ENCODE measurements at places on chromosomes 16 and 17.

DNA sequence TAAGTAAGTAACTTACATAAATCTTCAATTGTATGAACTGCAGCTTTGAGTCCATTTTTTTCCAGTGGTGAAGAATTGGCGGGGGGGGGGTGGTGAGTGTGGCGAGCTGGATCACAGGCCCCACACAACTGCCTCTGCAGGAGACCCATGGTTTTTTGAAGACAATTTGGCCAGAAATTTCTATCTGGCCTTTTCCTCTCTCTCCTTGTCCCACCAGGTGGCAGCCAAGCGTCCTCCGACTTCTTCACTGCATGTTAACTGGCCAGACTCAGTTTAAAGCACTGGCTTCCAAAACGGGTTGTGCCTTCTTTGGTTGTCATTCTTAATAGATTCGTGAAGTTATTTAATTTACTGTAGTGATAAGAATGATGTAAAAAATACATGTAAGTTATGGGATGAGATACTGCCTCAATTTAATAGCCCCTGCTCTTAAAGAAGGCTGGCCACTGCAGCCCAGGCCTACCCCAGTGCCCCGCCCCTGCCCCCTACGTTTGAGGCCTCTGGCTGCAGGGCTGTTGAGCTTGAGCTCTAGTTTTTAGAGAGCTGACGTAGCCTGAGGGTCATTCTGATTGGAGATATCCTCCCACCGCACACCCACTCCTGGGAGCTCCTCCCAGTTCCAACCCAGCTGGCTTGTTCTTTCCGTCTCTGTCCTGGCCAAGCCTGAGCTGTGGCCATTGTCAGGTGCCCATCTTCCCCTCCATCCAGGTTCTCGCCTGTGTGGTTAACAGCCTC is 36.4 kb downstream of the AKAP1 start:
- no peak for DNase-seq

DNA sequence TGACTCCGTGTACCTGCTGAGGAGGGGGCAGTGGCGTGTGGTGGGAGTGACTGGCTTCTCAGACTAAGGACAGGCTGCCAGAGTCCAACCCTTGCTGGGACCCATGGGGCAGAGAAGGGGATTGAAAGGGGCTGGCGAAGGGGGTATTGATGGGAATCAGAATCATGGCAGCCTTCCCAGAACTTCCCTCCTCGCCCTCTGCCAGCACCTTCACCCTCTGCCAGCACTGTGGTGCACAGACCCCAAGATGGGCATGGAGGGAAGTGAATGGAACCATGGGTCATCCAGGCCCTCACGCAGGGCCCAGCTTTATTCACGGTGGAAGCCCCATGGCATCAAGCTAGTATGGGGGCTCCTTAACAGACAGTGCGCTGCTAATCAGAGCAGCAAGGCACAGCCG is 76.8 kb downstream of the IRX5 start:
- no peak for DNase-seq

DNA sequence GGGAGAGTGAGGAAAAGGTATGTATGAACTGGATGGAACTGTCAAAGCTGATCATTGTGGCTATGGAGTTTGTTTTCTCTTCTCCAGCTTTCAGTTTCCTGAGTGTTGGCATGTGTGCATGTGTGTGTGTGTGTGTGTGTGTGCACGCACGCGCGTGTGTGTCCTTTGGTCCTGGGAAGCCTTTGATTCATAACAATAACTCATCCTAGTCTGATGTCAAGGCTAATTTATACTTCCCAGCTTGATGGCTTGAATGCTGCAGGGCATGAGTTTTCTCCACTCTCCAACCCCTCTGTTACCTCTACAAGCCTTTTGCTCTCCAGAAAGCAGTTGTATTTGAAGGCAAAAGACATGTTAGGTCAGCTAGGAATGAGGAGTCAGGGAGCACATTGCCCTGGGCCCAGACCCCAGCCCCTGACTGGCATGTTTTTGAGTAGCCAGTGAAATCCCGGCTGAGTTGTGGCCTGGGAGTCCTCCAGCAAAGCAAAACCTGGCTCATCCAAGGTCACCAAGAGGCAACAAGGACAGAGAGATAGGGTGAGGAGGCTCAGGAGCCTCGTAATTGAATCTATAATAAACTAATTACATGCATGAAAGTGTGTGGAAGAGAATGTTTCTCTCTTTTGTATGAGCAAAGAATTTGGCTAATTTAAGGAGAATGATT is 8.9 kb upstream of the CDC42EP4 start:
- DNase-seq, result no peak

GRCh38 chr16:4298761-4299522 is 16.9 kb upstream of the GLIS2 start:
- DNase-seq, result peak; percentile 84

- DNase-seq, result peak; percentile 31
These were observed 48.3 kb upstream of the ERN1 start for GRCh38 chr17:64178011-64178825.

GRCh38 chr16:11698271-11698689 is 30.0 kb downstream of the SNN start:
- no peak for DNase-seq

GRCh38 chr17:45863857-45864654 is 19.4 kb downstream of the SPPL2C start:
- DNase-seq, result no peak

GRCh38 chr16:53597776-53598175 is 94.8 kb upstream of the AKTIP start:
- DNase-seq, result no peak

DNA sequence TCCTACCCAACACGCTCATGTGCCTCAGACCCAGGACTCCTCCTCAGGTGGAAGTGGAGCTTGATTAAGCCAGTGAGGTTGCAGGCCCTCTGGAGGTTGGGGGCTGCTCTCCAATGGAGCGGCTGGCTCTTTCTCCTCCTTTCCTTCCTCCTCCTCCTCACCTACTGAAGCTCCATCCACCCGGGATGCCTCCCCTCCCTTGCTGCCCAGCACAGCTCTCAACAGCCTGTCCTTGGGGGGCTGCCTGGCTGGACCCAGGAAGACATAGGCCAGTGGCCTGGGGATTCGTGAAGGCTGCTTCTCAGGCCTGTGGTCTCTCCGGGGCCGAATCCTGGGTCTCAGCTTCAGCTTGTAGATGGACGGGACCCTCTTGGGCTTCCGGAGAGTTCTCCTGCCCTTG is 8.2 kb downstream of the GAS2L2 start:
- no peak for DNase-seq

- no peak for DNase-seq
These were observed 52.2 kb upstream of the STH start for GRCh38 chr17:45946841-45947256.

DNA sequence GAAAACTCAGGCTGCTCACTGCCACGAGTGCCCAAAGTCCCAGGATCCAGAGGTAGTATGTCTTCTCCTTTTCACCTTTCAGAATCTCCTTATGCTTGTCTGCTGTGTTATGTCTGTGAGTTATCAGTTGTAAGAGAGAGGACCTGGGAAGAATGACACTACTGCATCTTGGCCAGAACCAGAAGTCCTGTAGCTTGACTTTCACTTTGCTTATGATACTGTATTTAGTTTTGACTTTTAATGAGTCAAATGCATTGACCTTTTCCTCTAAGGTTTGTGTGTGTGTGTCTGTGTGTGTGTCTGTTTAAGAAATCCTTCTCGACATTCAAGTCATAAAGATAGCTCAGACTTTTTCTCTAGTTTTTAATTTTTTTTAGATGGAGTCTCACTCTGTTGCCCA is 43.4 kb downstream of the BMERB1 start:
- DNase-seq, result no peak

- no peak for DNase-seq
These were observed 1.7 kb upstream of the DVL2 start for GRCh38 chr17:7235693-7236665.

DNA sequence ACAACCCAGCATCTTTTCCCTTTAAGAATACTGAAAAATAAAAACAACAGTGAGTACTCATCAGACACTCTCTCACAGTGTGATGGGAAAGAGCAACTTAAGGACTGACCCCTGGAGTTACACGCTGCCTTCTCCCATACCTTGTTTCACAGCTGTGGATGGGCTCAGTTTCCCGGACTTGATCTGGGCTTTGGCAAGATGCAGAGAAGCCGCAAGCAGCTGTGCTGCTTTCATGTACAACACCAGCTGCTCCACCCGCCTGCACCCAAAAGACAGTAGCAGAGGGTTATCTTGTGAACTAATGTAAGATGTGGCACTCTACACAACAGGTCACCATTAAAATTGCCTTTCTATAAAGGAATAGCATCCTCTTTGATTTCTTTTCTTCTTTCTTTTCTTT is 32.7 kb upstream of the ALDH3A1 start:
- DNase-seq, result no peak

DNA sequence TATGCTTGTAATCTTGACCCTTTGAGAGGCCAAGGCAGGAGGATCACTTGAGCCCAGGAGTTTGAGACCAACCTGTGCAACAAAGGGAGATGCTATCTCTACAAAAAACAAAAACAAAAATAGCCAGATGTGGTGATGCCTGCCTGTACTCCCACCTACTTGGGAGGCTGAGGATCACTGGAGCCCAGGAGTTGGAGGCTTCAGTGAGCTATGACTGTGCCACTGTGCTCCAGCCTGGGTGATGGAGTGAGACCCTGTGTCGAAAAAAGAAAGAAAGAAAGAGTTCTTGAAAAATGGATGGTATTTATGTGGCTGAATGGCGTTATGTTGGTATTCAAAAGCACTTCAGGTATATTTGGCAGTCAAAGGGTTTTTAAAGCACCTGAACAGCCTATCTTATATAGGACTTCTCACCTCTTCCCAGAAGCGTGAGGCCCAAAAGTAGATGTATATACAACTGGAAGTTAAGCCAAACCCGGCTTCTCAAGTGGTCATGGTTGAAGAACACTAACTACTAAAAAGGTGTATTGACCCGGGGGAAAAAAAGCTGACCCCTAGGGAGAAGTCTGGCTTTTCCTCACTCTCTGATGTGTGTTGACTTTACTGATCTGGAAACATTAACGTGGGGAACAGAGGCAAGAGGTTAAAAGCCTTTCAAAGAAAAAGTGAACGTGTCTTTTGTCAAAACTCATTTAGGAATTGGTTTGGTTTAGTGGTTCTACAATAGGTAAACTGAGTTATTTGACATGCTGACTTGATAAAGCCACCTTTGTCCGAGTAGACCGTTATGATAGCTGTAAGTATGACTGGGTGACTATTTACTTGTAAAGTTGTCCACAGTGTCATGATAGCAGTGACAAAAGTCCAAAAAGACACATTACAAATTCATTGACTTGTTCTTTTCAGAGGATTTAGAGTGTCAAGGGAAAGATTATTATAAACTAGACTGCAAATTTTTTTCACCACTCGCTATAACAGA is 183.4 kb downstream of the IRX3 start:
- no peak for DNase-seq

GRCh38 chr16:87345726-87346424 is 28.7 kb upstream of the C16orf95 start:
- no peak for DNase-seq

- no peak for DNase-seq
These were observed 124.4 kb upstream of the ANKFN1 start for GRCh38 chr17:56028837-56029236.

DNA sequence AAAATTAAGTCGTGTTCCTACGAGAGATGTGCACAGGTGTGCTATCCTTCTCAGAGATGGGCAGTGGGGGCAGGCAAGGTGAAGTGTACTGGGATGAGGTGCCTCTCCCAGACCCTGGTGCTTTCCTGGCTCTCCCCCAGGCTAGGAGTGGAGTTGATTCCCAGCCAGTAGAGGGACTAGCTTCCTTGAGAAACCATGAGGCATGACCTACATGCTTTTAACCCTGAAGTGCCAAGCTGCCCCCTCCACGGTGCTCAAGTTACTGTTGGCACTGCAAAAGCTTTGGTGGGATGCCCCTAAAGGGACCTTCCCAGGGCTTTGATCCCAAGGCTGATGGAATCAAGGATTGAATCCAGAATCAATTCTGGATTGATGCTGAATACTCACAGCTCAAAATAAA is 47.0 kb upstream of the SREBF1 start:
- DNase-seq, result no peak

DNA sequence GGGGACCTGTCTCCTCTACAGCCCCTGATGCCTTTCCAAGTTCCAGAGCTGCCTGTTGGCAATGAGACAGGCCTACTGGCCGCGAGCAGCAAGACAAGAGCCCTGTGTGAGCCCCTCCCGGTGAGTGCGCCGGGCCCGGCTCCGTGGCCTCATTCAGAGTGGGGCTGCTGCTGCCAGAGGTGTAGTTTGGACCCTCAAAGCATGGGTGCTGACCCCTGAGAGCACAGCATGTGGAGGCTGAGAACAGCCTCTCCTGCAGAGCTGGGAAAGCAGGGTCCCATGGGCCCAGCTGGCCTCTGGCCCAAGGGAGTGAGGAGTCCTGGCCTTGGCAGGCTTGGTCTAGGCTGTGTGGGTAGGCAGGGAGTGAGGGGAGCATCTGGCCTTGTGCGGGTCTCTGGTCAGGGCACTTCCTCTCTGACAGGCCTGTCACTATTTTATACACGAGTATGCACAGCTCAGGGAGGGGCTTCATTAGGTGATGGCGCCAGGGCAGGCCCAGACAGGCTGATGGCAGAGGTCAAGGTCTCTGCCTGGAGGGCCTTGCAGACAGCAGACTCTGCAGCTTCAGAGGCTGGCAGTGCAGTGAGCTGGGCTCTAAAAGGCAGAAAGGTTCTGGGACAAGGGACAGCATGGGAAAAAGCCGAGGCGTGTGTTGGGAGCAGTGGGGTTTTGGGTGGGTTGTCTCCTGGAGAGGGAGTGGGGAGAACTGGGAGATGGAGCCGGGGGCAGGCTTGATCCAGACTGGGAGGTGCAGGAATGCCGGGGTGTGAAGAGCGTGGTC is 43.4 kb downstream of the ADCY7 start:
- no peak for DNase-seq

GRCh38 chr16:72924537-72924926 is 123.4 kb downstream of the ZFHX3 start:
- DNase-seq, result no peak

DNA sequence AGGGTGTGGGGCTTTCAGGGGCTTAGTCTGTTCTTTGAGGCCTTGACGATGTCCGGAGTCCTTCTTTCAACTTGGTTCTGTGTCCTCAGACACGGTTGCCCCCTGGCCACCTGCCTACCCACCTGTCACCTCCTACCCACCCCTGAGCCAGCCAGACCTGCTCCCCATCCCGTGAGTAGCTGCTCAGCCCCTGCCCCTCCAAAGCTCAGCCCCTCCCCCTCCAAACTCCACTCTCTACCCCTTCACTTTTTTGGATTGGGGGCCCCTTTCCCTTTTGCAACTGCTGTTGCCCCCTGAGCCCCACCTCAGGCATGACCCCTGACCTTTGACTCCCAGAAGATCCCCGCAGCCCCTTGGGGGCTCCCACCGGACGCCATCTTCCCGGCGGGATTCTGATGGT is 1.2 kb downstream of the LAT start:
- DNase-seq, result no peak

Data from mucosa of gallbladder (tissue), 1 donor.